Amygdala (tissue), 56 donors: ENCODE measurements at places on chromosomes 13 and 19.

DNA sequence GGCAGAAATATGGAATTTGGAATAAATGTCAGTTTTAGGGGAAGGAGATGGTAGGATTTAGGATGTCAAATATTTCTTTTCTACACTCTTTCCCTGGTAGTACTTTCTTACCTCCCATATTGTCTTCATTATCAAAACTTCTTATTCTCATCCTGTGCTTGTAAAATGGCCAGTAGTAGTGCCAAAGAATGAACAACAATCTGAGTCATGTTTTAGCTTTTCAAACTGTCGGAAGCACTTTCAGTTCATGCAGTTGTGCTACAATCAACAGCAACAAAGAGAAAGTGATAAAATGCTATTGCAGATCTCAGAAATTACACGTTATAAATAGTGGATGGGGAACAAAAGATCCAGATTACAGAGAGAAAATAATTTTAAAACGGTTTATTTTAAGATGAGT lies 193.7 kb upstream of the RXFP2 start:
- DNase-seq, result no peak

- DNase-seq, result no peak
These were observed 12.1 kb upstream of the LGALS16 start for GRCh38 chr19:39643591-39643990.

GRCh38 chr13:112892426-112893206 lies 76.4 kb upstream of the MCF2L start:
- no peak for DNase-seq

DNA sequence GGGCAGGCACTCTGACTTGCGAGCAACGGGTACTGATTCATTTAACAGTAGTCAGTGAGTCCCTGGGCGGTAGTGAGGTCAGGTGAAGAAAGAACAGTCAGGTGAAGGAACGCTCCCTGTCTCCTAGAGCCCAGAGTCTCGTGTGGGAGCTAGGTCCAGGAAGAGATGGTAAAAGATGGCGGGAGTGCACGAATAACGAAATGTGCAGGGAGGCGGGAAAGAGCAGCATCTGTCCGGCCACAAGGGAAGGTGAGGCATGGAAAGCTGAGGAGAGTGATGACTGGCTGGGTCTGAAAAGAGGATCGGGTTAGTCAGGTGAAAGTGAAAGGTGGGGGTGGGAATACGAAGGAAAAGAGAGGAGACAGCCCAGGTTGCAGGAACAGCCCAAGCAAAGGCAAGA lies 63.9 kb upstream of the SLC15A1 start:
- DNase-seq, result no peak

DNA sequence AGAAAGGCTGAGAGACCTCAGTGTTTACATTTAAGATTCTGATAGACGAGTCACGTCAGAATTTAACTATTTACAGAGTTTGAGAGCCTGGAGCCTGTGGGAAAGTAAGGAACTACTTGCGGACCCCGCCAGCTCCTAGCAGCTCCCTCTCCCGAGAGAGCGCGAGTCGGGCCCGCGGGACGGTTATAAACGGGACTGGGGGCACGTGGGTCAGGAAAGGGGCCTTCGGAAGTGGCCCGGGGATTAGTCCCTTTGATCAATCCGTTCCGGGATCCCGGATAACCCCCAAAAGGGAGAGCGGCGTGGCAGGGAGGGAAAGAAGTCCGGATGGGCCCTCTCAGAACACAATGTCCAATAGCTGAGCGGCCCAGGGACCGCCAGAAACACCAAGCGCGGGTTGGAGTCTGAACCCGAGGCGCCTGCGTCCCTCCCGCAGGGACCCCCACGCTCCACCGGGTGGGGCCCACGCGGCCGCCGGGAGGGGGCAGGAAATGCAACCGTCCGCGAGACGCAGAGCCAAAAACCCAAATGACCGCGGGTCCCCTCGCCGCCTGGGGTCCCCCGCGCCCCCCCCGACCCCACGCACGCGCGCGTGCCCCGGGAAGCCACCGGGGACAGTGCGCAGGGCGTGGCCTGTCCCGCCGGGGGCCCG lies 3.6 kb downstream of the ZIC5 start:
- no peak for DNase-seq

DNA sequence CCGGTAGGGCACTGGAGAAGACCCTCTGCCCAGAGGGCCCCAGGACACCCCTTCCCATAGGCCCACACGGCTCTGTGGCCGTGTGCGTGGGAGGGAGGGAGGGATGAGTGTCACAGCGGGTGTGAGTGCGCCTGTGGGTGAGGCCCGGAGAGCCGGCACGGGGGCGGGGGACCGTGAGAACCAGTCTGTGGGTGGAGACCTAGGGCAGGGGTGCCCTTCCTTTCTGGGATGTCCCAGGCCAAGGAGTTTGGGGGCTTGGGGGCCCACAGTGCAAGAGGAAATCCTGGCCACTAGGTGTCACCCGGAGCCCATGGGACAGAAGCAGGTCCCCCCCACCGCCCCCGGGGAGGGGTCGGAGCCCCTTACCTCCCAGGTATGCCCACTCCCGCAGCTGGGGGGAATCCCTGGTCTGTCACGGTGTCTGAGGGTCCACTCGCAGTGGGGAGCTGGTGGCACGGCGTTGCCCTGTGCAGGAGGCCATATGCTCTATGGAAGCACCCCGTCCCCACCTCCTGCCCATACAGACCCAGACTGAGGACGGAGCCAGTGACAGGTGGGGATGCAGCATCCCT lies 16.0 kb upstream of the SLC7A10 start:
- DNase-seq, result no peak

DNA sequence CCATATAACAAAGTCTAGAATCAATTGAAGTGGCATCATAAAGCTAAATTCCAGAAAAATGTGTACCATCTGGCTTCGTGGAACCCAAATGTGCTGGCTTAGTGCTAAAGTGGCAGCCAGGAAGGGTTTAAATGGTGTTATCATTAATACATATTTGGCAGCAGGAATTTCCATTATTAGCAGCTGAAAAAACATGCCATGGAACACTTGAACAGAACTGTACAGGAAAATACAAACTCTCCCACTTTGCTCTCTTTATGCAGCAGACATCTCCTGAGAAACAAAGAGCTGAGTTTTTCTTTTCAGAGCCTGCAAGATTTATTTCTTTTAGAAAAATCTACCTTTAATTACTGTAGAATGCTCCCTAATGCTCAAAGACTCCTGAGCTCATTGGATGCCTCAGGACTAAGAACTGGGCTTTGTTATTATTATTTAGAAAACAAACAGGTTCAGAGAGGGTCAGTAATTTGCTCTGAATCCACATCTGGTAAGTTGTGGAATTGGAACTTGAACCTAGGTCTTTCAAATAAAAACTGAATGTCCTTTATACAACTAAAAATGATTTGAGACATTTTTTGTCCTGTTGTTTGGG lies 179.0 kb downstream of the LACC1 start:
- no peak for DNase-seq

- no peak for DNase-seq
These were observed 50.0 kb upstream of the GPR183 start for GRCh38 chr13:99357131-99357596.

GRCh38 chr13:112710855-112711527 lies 21.2 kb downstream of the ATP11A start:
- no peak for DNase-seq
